Activated T-helper 2 cell treated with anti-CD3 and anti-CD28 coated beads, Interferon-gamma antibody, Interleukin-2, Interleukin-4, amounts not matched to agents 10 μg/mL and 5 μg/mL and 100 μg/mL, durations not matched to agents 14 hours and 24 hours and 36 hours (primary cell): ENCODE measurements at places on chromosomes 12 and 14.

GRCh38 chr12:120072472-120073249, 43.9 kb downstream of the RAB35 start:
- no peak for DNase-seq

DNA sequence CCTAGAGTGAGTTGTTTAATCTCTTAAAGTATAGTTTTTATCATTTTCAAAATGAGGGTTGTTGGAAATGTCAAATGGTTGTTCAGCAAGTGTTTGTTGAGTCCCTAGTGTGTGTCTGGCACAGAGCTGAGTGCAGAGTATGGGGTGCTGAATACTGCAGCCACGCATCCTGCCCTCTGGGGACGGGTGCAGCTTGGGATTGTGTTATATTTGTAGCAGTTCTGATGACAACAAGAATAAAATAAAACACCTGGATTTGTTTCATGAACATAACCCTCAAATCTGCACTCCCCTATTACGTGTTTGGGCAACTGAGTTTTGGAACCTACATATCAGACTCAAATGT, 127.9 kb downstream of the CACNA1C start:
- DNase-seq: no peak

- no peak for DNase-seq
Observed at GRCh38 chr14:63182968-63183367, 21.3 kb upstream of the RHOJ start.

DNA sequence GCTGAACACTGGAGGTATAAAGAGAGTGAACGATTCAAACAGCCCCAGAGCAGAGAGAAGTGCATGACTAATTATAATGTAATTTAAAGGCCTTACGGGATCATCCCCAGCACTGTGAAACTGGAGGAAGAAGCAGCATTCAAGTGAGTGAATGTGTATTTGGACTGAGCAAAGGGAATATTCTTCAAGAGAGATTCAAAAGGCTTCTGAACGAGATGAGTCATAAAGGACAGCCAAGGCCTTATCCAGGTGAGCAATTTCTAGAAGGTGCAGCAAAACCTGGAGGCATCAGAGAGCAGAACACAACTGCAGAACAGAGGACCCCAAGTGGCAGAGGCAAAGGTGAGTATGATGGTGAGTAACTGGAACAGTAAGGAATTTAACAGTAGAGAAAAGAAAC, 127.2 kb downstream of the BCAT1 start:
- no peak for DNase-seq

DNA sequence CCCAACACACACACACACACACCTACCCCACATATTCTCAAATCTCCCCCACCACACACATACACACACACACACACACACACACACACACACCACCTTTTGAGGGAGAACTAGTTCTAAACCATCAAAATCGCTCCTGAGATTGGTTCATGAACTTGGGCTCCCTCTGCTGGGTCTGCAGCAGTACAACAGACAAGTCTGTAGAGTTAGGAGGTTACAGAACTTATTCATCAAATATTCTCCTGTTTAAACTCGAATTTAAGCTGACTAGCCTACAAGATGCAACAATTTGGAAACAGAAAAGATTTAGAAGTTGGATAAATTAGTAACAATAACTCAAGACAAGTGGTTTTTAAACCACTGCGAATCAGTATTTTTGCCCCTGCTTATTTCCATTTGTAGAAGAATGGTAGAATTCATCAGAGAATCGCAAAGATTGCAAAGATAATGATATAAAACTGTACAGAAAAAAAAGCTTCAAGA, 136.4 kb upstream of the USP15 start:
- DNase-seq: no peak

DNA sequence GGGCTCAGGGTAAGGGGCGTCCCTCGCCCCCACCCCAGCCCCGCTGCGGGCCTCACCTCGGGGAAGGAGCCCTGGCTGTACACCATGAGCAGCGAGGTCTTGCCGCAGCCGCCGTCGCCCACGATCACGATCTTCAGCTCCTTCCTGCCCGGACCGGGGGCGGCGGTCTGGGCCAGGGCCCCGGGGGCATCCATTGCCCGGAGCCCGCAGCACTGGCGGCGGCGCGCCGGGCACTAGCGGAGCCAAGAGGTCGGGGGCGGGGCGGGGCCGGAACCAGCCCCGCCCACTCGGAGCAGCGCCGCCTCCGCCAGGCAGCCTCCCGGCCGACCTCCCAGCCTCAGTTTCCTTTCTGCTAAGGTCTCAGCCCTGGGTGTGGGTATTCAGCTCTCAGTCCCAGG, at the start of gene RHOF:
Gene RHOF (minus strand): TSS at position 249 of the 398 bp plus-strand sequence. CDS start 55 bp downstream, at position 194.
- peak; percentile 49 for DNase-seq

DNA sequence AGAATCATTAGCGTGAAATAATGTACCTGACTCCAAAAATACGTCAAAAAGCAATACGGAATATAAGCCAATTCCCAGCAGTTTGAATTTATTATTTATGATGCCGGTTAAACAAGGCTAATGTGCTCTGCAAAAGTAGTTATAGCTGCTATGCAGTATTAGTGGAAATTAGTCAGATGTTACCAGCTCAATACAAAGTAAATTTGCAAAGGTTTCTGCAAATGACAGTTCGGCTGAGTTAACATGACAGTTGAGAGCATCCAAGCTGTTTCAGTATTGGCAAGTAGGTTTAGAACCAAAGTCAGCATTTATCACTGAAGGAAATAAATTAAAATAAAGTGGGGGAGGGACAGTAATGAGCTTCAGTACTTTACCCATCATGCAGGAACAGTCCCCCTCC, 1665.8 kb upstream of the FLRT2 start:
- DNase-seq: no peak

DNA sequence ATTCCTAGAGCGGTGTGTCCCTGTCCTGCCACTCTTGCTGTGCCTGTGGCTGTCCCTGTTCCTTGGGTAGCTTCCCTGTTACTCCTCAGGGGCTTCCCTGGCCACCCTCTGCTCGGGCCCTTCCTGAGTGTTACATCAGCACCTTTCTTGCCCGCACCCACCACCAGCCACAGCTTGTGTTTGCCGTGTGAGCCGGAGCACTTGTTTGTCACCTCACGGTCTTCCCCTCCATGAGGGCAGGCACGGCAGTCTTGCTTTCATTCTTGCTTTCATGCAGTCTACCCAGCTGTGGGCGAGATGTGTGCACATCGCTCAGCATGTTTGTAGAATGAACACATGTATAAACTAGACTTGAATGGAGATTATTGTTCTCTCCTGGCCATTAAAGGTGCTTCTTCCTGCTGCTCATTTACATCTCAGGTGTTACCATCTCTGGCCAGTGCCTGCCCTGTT, 42.0 kb downstream of the TRAF3 start:
- DNase-seq: peak; percentile 50

- DNase-seq: no peak
Observed at GRCh38 chr12:21828136-21828775, 53.8 kb upstream of the KCNJ8 start.

DNA sequence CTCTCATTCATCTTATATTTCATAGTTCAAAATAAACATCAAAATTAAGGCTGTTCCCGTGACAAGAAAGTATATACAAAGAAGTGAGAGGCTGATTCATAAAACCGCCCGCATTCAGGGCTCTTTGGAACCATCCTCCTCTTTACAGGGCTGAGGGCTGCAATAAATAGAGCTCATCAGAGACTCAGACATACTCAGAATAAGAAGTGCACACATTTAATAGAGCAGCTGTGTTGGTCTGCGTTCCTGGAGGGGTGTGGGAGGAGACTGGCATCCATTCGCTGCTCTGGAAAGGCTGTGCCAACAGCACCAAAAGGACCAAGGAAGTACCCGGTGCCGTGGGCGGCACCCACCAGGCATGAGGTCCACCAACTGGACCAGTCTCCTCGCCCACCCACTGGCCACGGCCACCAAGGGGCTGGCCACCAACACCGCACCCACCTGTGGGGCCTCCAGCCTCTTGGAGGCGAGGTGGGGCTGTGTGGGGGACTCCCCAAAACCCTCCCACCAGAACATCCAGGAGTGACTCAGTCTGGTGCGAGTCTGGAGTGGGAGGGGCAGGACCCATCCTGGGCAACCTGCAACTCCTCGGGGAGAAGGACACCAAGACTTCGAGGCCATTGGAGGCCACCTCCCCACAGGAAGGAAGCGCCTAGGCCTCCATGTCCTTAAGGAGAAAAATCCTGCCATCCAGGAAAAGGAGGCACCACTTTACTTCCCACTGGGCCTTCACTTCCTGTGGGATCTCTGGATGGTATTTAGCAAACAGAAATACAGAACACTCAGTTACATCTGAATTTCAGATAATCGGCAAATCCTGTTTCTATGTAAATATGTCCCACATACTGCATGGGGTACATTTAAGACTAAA, 32.7 kb downstream of the VCPKMT start:
- DNase-seq: peak; percentile 34

DNA sequence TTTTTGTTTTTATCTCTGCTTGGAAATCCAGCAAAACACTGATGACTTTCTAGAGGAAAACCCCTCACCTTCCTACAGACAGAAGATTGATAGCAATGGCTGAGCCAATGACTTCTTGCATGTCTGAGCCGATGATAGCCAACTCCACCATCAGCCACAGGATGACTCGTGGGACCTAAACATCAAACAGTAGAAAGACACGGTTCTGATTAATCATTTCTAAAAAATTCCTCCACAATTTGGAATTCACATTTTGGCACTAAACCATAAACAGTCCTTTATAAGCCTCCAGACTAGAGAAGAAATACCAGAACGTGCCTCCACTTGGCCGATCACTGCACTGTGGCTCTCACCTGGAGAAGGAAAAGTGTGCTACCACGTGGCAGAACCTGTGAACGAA, 25.9 kb downstream of the SLC11A2 start:
- DNase-seq: no peak
